Fibroblast of the aortic adventitia (primary cell): ENCODE measurements at places on chromosomes 11 and 22. TPM values are rescaled to one million over a fixed set of nuclear protein-coding genes. Genes with fewer than 3 reads are reported as not detected.

Gene LRRC32
- total RNA-seq = 23.1 and 30.0 TPM in 2 replicates

Gene MS4A4A
- not detected in 2 replicates for total RNA-seq

Gene PARVG
- total RNA-seq = not detected in 2 replicates

Gene NOL12
- 12.7 and 14.0 TPM in 2 replicates for total RNA-seq

Gene CCDC73
- not detected in 2 replicates for total RNA-seq

Gene ABCG4
- total RNA-seq = 0.08 TPM in 1 of 2 replicates, not detected in the other

Gene GAL
- total RNA-seq = not detected in 2 replicates

Gene PGA5
- not detected in 2 replicates for total RNA-seq

Gene SLC3A2
- total RNA-seq = 174 and 179 TPM in 2 replicates

Gene LRRC55
- total RNA-seq = not detected in 2 replicates

Gene DGCR6
- total RNA-seq = 1.8 and 5.7 TPM in 2 replicates
